Activated effector memory CD4-positive, alpha-beta T cell treated with anti-CD3 and anti-CD28 coated beads, Interleukin-2, amount 50 U/mL, for 16 hours (primary cell): ENCODE measurements at places on chromosomes 13 and 19.

DNA sequence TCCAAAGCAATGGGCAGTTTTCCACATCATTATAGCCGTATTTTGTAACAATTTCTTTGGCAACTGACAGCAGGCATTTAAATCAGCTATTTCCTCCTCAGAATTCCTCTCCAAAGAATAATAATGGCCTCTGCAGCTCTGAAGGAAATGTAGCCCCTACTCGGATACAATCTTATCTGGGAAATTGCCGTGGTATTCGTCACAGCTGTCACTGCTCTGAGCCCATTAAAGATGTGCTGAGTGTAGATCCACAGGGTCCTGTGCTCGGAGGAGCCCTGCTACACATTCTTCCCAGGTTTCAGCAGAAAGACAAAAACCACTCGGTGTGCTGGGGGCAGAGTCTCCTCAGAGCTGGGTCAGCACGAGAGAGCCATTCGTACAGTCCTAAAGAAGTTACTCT is 33.1 kb downstream of the MZT1 start:
- no peak for DNase-seq

GRCh38 chr13:98385606-98386005 is 191.3 kb downstream of the STK24 start:
- no peak for DNase-seq

DNA sequence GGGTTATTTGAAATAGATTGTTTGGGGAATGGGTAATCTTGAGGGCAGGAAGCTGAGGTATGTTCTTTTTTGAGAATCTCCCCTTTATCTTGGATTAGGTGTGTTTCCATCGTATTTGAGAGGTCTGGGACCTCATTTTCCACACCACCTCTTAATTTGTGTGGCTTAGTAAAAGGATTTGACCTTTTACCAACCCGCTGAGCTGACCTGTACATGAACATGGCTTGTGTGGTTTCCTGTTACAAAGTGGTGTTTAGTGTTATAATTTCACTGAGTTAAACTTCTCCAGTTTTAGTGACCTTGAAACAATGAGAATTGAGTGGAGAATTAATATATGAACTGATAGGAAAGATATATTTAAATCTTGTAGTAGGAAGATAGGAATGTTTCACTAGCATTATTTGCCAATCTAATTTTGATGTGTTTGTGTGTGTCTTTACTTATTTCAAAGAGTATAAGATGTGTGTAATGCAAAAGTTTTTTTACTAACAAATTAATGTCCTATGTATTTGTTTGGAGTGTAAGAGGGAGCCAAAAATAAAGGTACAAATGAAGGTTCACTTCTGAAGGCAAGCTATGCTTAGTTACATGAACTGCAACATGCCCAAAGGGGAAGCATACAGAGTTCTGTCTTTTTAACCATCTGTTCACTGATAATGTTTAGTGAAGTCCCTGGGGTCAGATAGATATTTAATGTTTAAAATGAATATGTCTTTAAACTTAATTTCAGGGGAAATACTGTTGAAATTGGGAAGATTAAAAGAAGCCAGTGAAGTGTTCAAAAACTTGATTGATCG is 17.1 kb downstream of the NAA16 start:
- no peak for DNase-seq

- no peak for DNase-seq
Observed at GRCh38 chr13:93001866-93002461, 224.6 kb upstream of the GPC6 start.

- DNase-seq = no peak
Observed at GRCh38 chr19:2582984-2583956, 107.3 kb downstream of the GADD45B start.

DNA sequence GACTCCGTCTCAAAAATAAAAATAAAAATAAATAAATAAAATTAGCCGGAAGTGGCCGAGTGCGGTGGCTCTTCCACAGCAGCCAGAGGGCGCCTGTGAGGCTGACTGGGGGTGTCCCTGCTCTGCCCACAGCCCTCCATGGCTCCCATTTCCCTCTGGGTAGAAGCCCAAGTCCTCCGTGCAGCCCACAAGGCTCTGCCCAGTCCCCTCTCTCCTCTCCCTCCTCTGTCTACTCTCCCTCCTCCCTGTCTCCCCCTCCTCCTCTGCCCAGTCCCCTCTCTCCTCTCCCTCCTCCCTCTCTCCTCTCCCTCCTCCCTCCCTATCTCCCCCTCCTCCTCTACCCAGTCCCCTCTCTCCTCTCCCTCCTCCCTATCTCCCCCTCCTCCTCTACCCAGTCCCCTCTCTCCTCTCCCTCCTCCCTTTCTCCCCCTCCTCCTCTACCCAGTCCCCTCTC is 20.4 kb downstream of the MISP start:
- peak; percentile 73 for DNase-seq

- no peak for DNase-seq
Observed at GRCh38 chr19:11268783-11269267, 6.5 kb upstream of the DOCK6 start.

DNA sequence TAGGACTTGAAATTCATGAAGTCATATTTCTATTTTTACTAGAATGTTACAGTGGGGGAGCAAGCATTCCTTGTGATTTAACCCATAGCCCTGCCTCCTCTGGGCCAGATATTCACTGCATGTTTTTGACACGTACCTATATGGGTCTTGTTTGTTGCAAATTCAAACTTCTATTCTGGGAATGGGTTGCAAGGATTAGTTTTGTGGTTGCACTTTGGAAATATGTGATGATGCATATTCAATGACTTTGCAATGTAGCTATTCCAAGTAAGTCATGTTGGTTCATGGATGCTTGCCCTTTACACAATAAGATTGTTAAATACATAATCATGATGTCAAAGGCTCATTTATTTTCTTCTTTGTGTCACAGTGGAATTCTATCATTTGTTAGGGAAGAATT is 440.8 kb downstream of the TDRD3 start:
- DNase-seq = no peak

- DNase-seq = no peak
Observed at GRCh38 chr13:102817907-102818306, 19.0 kb downstream of the BIVM start.

GRCh38 chr13:112741835-112742570 is 52.2 kb downstream of the ATP11A start:
- DNase-seq = peak; percentile 33

DNA sequence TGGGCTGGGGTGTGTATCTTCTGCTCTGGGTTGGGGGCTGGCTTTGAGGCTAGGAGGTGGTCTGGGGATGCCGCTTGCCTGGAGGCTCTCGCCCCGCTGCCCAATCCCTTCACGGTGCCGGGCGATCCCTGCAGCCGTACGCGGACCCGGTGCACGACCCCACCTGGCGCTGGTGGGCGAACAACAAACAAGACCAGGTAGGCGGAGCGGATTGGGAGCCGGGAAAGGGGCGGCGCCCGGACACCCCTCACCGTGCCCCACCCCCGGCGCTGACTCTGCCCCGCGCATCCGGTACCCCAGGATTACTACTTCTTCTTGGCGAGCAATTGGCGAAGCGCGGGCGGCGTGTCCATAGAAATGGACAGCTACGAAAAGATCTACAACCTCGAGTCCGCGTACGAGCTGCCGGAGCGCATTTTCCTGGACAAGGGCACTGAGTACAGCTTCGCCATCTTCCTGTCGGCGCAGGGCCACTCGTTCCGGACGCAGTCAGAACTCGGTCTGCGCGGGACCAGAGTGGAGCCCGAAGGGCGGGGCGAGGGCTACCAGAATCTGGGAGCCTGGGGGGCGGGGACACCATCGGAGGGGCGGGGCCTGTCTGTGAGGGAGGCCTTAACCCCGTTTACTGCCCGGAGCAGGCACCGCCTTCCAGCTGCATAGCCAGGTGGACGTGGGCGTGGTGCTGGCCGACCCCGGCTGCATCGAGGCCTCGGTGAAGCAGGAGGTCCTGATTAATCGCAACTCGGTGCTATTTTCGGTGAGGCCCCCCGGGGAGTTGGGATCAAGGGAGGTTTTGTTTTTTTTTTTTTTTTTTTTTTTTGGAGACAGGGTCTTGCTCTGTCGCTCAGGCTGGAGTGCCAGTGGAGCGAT is 12.1 kb upstream of the PSMD8 start:
- DNase-seq = peak; percentile 90

DNA sequence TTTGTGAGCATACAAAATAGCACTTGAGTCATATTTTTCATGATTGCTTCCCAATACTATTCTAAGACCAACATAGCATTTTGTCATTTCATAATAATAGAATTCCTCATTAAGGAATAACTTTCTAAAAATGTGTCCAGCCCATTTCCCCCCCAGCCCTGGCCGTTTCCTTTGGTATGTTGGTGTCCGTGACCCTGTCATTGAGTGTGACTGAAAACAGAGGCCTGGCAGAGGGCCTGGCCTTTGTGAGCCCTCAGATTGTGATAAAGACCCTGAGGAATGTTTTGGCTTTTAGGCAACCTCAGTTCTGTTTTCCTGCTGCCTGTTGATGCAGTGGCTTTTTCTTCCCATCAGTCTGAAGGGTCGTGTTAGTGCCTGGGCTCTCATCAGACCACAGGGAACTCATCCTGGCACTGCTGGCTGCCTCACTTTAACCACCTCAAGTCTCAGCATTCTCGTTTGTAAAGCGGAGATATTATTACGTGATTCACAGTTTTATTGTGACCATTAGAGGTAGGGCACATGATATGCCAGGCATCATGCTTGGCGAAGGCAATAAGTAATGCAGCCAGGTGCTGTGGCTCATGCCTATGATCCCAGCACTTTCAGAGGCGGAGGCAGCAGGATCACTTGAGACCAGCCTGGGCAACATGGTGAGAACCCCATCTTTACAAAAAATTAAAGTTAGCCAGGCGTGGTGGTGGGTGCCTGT is 13.8 kb downstream of the SPINT2 start:
- no peak for DNase-seq

DNA sequence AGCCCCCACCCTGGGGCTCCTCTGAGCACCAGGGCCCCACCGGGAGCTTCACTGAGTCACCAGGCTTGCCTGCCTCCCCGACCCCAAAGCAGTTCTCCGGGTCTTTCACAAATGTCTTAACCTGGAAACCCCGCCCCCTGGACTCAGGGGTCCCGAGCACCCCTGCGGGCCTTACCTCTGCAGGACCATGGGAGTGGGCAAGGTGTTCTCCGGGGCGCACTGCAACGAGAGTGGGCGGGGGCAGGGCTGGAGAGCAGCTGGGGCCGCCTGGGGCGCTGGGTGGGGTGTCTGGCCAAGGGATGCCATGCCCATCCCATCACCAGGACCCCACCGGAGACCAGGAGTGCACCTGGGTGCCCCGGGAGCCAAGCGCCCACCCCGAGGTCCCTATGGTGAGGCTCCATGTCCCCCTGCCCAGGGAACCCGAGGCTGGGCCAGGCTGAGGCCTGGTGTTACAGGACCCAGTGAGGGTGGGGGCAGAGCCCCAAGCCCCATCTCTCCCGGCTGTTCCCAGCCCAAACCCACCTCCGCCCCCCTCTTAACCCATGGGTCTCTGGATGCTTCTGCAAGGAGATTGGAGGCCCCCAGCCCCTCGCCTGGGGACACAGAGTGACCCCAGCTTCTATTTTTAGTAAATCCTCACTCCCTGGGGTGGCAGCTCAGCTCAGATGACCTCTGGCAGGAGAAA is 10.9 kb downstream of the MKNK2 start:
- no peak for DNase-seq

DNA sequence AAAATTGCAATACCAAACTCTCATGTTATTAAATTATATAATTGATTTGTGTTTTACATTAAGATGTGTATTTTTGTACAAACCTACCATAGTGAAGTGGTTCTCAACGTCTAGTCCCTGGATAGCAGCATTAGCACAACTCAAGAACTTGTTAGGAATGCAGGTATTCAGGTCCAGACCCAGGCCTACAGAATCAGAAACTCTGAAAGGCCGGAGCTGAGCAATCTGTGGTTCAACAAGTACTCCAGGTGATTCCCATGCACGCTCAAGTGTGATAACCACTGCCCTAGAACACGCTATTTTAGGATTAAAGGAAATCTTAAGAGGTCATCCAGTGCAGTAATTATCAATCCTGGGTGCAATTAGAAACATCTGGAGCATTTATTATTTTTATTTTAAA is 456.3 kb downstream of the IRS2 start:
- no peak for DNase-seq

- DNase-seq = no peak
Observed at GRCh38 chr13:31627097-31627845, 112.1 kb upstream of the RXFP2 start.

DNA sequence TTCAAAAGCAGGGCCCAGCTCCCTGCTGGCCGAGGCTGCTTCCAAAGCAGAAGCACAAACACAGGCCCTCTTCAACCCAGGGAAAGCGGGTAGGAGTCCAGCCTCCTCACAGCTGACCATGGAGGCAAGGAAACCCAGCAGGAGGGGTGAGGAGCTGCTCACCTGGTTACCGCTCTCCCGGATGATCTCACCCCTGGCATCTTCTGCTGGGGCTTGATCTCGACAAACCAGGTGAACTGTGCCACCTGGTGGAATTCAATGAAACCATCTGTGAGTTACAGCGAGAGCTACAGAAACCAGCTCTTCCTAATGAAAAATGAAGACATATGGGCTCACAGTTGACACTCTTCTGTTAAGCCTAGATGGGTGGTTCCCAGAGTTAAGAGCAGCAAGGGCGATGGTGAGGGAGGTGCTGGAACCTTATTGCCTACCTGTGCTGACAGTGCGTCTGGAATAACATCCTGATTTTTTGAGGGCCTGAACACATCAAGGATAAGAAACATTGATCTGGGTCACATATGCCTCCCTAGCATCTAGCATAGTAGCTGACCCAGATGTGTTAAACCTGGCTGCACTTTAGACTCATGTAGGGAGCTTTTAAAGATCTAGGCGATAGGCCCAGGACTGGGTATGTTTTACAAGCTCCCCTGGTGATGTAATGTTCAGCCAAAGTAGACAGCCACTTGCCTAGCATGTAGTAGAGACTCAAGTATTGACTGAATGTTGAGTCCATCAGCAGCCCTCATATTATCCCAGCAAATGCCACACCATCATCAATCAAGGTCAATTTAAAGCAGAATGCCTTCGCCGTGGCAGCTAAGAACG is 6.1 kb downstream of the DHRS12 start:
- DNase-seq = peak; percentile 81

GRCh38 chr19:3823350-3823713 is 37.2 kb upstream of the MATK start:
- no peak for DNase-seq

DNA sequence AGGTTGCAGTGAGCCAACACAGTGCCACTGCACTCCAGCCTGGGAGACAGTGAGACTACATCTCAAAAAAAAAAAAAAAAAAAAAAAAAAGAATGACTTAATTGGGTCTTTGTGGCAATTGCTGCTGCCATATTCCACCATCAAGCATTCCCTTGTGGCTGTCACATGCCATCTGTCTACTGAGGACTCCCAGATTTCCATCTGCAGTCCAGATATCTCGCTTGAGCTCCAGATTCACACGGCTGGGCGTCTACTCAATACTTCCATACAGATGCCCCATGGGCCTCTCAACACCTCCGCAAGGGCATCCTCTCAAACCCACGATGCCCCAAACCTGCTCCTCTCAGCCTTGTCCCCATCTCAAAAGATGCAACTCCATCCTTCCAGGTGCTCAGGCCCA is 12.9 kb downstream of the TMEM143 start:
- DNase-seq = no peak
